ENCODE measurements at places on chromosomes 2 and 18.

DNA sequence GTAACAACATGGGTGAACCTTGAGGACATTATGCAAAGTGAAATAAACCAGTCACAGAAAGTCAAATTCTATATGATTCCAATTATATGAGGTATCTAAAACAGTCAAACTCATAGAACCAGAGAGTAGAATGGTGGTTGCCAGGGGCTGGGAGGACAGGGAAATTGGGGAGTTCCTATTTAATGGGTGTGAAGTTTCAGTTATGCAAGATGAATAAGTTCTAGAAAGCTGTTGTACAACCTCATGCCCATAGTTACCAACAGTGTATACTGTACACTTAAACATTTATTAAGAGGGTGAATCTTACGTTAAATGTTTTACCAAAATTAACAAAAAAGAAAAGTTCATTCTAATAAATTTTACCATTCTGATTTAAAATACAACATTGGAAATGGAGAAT lies 92.7 kb upstream of the WDSUB1 start:
- DNase-seq = no peak

DNA sequence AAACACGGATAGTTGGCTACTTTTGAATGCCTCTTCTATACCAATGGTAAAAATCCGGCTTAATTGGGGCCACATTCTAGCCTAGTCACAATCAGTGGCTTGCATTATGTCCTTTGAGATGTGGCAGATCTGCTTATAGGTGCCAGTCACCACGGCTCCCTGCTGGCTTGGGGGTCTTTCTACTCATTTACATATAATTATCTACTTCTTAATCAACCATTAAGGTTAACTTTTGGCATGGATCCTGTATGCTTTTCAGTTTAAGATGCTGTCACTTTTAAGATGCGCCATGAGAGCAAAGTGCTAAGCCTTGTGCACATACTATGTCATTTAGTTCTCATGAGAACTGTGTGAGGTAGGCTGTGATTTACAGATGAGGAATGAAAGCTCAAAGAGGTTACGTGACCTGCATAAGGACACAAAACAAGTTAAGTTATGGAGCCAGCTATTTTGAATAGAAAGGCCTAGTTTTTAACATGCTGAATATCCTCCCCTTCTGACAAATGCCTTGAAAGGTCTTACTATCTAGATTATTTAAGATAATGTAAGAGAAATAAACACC lies 4.1 kb downstream of the NEDD4L start:
- no peak for DNase-seq

- no peak for DNase-seq
Measured at GRCh38 chr2:227623226-227623625, 5.9 kb downstream of the SCYGR4 start.

GRCh38 chr2:66469214-66469902 lies 34.4 kb downstream of the MEIS1 start:
- no peak for DNase-seq

- peak; percentile 35 for DNase-seq
Measured at GRCh38 chr18:12904012-12904516, 20.0 kb upstream of the PTPN2 start.

DNA sequence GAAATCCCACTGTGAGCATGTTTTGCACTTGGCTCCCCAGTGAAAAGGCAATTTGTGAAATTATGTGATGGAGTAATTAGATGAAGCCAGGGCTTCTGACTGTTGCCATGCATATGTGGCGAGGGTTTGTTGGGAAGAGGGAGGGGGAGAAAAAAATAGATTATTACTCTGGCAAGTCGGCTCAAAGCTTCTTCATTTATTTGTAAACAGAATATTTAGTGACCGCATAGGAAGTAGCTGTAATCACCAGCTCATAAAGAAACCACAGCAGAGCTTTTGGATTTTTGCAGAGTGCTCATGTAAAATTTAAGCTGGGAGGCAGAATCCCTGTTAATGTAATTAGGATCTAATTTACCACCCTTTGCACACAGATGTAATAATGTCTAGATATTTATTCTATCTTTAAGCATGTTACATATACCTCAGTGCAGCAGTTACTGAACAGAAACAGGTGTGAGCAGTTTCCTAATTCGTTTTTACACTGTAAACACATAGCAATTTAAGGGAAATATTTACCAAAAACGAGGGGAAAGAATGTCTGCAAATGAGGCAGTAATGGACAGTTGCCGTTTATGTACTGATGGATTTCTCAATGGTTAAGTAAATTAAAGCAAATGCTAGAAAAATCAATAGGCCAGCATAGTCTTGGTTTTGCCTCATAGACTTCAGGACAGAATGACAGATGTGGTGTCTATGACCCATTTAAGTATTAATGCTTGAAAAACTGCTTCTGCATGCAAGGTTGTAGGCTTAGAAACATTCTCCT lies 87.9 kb downstream of the MEIS1 start:
- no peak for DNase-seq

- no peak for DNase-seq
Measured at GRCh38 chr18:79197531-79197930, 128.3 kb downstream of the ATP9B start.

GRCh38 chr2:201116115-201116958 lies at the start of gene CFLAR:
Gene CFLAR, plus strand, starts transcription at chr2:201116164. Its CDS starts 13,702 bp downstream, at chr2:201129866.
- no peak for DNase-seq

DNA sequence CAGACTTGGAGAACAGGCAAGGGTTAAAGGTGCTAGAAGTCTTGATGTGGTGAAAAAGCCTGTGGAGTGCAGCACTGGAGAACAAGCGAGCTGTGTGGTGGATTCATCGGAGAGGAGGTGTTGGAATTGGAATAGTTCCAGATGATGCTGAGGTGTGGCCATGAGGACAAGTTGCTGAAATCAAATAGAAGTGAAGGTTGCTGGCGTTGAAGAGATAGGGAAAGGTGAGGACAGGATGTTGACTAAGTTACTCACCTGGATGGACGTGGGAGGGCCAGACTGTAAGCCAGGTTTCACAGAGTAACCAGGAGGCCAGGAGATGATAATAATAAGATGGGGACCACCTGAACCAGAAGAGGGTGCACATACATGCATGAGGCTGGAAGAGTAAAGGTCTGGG lies 173.4 kb downstream of the DIS3L2 start:
- DNase-seq = no peak

DNA sequence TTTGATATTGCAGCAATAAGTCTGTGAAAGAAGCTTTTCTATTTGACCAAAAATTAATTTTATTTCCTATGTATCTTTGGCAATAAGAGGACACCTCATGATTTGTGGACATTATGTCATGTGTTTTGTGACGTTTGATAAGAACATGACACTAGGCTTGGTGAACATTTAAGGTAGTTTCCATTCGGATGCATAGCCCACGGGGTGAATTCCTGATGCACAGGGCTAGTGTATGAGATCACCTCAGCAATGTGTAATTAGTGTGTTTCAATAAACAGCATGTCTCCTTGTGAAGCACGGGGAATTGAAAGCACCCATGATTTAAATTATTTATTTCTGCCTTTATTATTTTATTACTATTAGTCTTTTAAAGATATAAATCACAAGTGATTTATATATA lies 146.1 kb upstream of the LINC00305 start:
- DNase-seq = no peak

- DNase-seq = no peak
Measured at GRCh38 chr2:229257985-229258384, 13.1 kb downstream of the PID1 start.

DNA sequence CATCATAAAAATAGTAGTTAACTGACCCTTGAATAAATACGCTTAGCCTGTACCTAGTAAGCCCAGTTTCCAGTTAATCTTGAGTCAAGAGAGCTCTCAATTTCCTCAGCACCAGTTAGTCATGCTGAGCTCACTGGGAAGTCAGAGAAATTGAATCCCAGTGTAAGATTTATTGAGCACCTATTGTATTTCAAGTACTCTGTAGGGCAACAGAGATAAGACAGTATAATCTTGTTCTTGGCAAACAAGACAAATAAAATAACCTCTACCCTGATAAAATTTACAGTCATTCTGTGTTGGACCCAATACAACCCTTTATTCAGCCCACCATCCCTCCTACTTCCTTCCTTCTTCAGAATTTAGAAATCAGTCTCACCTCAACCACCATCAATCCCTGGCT lies 71.9 kb upstream of the NRP2 start:
- DNase-seq = no peak
